Right hindlimb (tissue), 1 donor: ENCODE measurements at places on chromosomes 1 and 21.
A peak's percentile ranks its signal among the peaks of the same experiment; 100 is the strongest.

GRCh38 chr1:208640295-208640694, 396.1 kb upstream of the PLXNA2 start:
- no peak for DNase-seq

GRCh38 chr1:111483166-111483565, 9.4 kb downstream of the C1orf162 start:
- no peak for DNase-seq

- DNase-seq, result peak; percentile 63
Measured at GRCh38 chr1:51264451-51264850, 28.4 kb downstream of the RNF11 start.

- no peak for DNase-seq
Measured at GRCh38 chr1:108815566-108815965, 41.3 kb downstream of the AKNAD1 start.

- no peak for DNase-seq
Measured at GRCh38 chr1:226646026-226646869, 92.8 kb downstream of the ITPKB start.

GRCh38 chr1:112982328-112982727, 26.3 kb upstream of the SLC16A1 start:
- no peak for DNase-seq

DNA sequence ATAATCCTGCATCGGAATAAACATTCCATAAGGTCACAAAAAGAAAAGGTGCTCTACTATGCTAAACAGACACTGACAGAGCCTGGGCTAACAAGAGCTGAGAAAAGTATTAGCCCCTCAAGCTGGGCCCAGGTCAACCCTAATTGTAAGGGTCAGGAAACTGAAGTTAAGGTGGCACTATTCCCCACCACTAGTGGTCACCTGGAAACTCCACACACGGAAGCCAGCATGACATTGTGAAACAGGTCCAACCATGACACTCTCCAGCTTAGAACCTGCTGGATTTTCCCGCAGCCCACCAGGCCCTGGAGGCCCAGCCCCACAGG, 1.2 kb downstream of the PTTG1IP start:
- DNase-seq, result no peak

DNA sequence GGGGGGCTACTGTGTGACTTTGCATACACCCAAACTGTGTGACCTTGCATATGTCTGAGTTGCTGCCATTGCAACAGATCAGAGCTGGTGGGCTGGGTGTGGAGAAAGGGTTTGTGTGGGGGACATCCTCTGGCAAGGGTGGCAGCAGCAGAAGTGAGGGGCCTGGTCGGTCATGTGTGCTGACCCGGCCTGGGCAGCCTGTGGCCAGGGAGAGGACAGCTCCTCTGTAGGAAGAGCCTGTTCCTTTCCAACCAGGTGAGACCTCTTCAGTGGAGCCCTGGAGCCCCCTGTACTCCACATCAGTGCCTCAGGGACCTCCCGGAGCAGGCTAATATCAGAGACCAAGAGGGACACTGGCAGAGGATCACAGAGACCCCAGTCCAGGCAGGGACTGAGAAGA, 8.3 kb downstream of the PCSK9 start:
- DNase-seq, result peak; percentile 9

GRCh38 chr21:28971171-28971570, 21.5 kb downstream of the LTN1 start:
- DNase-seq, result no peak

GRCh38 chr21:44949779-44950198, 10.0 kb downstream of the SLX9 start:
- peak; percentile 87 for DNase-seq
